ENCODE measurements at places on chromosomes 12 and 14. TPM values are rescaled to one million over a fixed set of nuclear protein-coding genes. Genes with fewer than 3 reads are reported as not detected.

The CCDC177 gene
- total RNA-seq: not detected

The EIF2S1 gene
- total RNA-seq: 89.8 TPM

The C1S gene
- 69.0 TPM for total RNA-seq

The SLC24A4 gene
- total RNA-seq: not detected

The LYZ gene
- 32.9 TPM for total RNA-seq

The ERP29 gene
- total RNA-seq: 42.1 TPM

The INSM2 gene
- total RNA-seq: not detected

The IFNG-AS1 gene
- 0.19 TPM for total RNA-seq

The KCNJ8 gene
- 38.0 TPM for total RNA-seq

The XPOT gene
- 30.6 TPM for total RNA-seq

The LRTM2 gene
- not detected for total RNA-seq

The OTUB2 gene
- total RNA-seq: 0.30 TPM

The TC2N gene
- 1.7 TPM for total RNA-seq

The FBRSL1 gene
- total RNA-seq: 60.4 TPM
